ENCODE measurements at places on chromosomes 1 and 21.

DNA sequence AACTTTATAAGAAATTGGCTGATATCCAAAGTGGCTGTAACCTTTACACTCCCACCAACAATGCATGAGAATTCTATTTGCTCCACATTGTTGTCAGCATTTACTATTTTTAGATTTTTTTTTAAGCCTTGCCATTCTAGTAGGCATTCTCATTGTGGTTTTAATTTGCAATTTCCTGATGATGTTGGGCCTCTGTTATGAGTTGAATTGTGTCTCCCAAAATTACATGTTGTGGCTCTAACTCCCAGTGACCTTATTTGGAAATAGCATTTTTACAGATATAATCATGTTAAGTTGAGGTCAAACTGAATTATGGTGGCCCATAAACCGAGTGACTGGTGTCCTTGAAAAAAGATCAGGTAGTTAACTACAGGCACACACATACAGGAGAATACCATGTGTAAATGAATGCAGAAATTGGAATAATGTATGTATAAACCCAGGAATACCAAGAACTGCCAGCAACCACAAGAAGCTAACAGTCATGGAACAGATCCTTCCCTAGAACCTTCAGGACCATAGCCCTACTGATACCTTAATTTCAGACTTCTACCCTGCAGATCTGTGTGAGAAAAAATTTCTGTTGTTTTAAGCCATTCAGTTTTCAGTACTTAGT is 348.8 kb upstream of the DAB1 start:
- no peak for DNase-seq

DNA sequence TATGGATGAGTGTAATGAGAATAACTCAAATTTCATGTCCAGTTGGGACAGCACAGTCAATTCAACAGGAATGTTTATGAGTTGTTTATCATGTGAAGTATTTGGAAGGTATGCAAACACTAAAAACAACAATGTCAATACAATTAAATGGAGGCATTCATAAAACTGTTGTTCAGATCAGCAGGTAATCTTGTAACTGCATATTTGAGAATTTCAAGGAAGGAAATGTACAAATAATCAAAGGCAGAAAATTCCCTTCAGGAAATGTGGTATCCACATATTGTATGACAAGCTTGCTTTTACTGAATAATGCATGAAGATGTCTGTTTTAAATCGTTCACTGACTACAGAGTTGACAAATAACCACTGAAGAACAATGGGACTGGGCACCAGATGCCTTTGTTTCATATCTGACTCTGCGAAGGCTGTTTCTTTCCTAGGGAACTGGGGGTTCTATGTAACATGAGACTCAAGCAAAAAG is 198.3 kb downstream of the LTN1 start:
- DNase-seq: no peak

GRCh38 chr1:4397196-4397595 is 257.2 kb upstream of the AJAP1 start:
- DNase-seq: no peak

- no peak for DNase-seq
Observed at GRCh38 chr1:175410560-175410959, 218.0 kb upstream of the KIAA0040 start.

GRCh38 chr21:27590271-27590670 is 623.4 kb upstream of the ADAMTS5 start:
- no peak for DNase-seq

GRCh38 chr1:166272155-166272554 is 105.4 kb upstream of the FAM78B start:
- no peak for DNase-seq

DNA sequence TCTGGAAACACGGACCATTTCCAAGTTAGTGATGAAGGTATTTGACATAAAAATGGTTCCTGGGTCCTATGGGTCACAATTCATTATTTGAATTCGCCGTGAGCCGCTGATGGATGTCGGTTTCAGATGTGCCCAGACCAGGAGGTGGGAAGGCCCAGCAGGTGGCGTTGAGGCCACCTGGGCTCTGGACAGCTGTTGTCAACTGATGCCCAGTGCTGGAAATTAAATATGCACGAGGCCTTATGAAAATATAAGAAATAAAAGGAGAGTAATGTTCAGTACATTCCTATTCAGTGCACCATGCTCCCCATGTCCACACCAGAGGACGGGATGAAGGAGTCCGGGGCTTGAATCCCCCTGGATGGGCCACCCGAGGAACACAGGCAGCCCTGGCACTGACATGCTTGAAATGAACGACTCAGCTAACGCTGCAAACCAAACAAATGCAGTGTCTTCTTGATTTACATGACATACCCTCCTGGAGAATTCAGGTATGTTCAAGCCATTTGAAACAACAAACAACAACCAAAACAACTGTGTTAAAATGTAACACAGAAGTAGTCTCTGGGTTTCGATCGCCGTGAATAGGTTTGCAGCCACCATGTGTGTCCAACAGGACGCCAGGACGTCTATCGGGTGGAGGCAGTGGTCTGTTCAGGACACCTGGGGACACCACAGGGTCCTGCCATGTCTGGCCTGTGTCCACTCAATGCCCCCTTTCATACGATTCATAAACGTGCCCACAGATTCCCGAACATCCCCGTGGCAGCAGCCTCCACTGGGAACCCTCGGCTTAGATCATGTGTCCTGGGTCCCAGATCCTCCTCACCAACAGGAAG is 6.1 kb downstream of the TFF3 start:
- no peak for DNase-seq

- DNase-seq: peak; percentile 10
Observed at GRCh38 chr1:150362721-150363425, 1.1 kb upstream of the RPRD2 start.

GRCh38 chr1:39816415-39817090 is 27.9 kb upstream of the BMP8B start:
- peak; percentile 15 for DNase-seq

DNA sequence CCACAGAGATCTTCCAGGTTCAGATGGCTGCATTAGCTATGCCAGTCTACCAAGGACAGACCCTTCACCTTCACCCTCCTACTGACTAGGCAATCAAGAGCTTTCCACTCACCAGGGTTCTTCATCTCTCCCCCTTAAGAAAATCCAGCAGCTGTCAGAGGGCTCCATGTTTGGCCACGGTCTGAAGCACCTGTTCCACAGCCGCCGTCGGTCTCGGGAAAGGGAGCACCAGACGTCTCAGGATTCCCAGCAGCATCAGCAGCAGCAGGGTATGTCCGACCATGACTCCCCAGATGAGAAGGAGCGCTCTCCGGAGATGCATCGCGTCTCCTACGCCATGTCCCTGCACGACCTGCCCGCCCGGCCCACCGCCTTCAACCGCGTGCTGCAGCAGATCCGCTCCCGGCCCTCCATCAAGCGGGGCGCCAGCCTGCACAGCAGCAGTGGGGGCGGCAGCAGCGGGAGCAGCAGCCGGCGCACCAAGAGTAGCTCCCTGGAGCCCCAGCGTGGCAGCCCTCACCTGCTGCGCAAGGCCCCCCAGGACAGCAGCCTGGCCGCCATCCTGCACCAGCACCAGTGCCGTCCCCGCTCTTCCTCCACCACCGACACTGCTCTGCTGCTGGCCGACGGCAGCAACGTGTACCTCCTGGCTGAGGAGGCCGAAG is 13.8 kb downstream of the TMCC2 start:
- DNase-seq: no peak

DNA sequence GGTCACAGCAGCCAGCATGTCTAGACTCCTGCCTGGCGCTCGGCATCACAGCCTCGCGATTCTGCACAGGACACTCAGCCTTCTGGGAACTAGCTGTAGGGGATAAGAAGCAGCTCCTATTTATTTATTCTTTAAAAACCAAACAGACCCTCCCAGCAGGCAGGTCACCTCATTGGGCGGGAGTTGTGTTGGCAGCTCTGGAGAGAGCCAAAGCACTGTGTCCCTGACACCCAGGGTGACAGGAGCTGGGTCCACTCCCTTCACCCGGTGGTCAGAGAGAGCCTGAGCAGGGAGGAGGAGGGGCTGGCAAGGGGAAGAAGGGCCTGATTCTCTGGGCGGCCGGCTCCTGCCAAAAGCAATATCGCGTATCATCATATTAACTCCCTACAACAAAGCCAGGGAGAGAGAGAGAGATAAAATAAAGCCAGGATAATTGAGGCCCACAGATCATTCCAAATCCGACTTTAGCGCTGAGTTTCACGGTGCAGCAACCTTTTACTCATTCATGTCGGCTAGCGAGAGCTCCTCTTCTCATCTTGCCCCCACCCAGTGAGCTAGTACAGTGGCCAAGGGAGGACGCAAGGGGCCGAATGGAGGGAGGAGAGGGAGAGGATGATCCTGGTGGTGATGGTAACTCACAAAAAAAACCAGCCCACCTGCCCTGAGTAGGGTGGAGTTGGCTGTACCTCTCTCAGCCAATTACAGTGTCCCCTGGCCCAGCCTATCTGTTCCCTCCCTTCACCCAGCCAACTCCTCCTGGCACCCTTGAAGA is 79.8 kb upstream of the IFFO2 start:
- no peak for DNase-seq

Data from activated T-cell treated with anti-CD3 and anti-CD28 coated beads for 48 hours (primary cell).